Kidney glomerular epithelial cell (primary cell): ENCODE measurements at places on chromosomes 2 and 18.

GRCh38 chr2:25036221-25036559 is 5.7 kb upstream of the EFR3B start:
- no peak for DNase-seq

- DNase-seq = peak; percentile 21
Observed at GRCh38 chr2:205372141-205372540, 310.2 kb upstream of the NRP2 start.

DNA sequence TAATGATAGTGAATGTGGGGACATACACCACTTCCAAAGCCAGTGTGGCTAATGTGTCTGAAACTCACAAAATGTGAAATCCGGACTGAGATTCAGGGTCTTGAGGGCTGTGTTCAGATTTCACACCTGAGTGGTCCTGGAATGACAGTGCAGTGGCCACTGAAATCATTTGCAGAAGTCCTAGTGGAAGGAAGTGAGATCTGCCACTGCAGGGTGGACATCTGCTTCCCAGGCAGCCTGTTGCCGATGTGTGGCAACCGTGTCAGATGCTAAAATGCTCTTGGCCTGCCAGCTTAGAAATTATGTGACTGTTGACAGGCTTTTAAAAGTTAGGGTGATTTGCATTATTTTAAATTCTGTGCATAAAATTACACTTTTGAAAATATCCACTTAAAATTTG is 77.8 kb upstream of the TMEM200C start:
- no peak for DNase-seq

GRCh38 chr2:164103271-164103670 is 367.5 kb upstream of the FIGN start:
- DNase-seq = no peak

DNA sequence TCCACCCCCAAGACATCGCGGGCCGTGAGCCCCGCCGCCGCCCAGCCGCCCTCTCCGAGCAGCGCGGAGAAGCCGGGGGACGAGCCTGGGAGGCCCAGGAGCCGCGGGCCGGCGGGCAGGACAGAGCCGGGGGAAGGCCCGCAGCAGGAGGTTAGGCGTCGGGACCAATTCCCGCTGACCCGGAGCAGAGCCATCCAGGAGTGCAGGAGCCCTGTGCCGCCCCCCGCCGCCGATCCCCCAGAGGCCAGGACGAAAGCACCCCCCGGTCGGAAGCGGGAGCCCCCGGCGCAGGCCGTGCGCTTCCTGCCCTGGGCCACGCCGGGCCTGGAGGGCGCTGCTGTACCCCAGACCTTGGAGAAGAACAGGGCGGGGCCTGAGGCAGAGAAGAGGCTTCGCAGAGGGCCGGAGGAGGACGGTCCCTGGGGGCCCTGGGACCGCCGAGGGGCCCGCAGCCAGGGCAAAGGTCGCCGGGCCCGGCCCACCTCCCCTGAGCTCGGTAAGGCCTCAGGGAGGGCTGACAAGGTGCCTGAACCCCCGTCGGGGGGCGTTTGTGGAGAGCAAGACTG is 14.2 kb downstream of the SPEG start:
- no peak for DNase-seq

DNA sequence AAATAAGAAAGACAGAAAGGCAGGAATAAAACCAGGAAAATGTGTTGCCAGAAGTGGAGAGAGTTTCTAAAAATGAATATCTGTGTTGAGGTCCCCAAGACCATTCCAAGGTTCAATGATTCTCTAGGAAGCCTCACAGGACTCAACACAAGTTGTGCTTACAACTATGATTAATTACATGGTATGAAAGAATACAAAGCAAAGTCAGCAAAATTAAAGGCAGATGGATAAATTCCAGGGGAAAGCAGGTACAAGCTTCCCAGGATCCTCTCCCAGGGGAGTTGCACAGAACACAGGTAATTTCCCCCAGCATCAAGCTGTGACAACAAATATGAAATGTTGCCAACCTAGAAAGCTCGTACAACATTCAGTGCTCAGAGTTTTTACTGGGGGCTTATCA is 154.4 kb upstream of the HNMT start:
- DNase-seq = no peak

DNA sequence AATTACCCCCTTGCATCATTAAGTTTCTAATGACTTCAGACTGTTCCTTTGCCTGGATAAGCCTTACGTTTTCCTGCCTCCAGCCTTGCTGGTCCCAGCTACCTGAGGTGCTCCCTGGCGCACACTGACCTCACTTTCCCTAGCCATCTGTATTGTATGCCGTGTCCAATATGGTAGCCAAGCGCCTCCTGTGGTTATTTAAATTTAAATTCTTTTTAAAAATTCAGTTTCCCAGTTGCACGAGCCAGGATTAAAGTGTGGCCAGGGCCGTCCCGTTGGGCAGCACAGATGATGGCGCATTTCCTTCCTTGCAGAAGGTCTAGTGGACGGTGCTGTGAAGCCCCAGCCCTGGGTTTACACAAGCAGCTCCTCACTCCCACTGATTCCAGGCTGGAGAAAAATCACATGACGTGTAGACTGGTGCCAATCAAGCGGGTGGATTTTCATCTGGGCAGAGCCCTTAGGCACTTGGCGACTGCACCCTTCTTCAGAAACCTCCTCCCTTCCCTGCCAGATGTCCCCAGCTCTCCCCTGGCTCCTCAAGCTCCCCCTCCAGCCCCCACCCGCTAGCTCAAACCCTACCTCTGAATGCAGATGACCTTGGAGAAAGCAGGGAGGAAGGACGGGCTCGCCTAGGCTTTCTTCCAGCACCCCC is 33.9 kb downstream of the ACKR3 start:
- no peak for DNase-seq

DNA sequence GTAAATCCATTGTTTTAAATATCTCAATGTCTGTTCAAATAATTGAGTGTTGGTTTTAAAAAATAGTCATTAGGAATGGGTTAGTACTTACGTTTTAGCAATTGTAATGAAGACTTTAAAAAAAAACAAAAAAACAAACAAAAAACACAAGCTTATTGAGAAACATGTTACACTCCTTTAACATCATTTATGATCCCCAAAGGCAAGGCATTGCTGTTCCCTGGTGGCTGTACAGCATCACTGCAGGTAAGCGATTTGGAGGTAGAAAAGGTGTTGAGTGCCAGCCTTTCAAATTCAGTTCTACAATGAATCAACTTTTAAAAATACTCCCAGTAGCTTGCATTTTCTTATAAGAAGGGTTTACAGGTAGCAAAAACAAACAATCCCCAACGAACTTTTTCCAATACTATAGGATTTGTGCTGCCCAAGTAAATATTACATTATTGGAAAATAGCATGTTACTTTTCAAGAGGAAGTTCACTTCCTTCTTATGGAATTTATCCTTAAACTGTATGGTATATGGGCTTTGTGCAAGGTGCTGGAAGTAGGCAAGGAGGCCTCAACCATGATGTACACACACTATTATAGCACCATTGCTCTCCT is 27.5 kb downstream of the CNRIP1 start:
- peak; percentile 11 for DNase-seq

DNA sequence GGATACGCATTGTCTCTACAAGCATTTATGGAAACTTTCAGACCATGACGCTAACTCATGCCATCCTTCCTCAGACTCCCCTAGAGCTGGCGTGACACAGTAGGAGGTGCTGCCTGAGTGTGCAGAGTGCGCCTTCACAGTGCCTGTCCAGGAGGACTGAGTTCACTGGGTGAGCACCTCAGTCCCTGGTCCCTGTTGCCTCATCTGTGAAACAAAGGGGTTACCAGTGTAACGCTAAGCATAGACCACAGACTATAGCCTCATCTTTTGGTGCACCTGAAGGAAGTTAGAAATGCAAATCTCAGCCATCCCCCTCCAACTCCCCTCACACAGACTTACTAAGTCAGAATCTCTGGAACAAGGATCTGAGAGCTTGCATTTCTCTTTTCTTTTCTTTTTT is 142.8 kb downstream of the TMEM17 start:
- DNase-seq = no peak
